ENCODE measurements at places on chromosomes 16 and 17. TPM values are rescaled to one million over a fixed set of nuclear protein-coding genes. Genes with fewer than 3 reads are reported as not detected.

Gene TBC1D3I
- total RNA-seq, result 0.19 TPM

Gene ZNF771
- 6.3 TPM for total RNA-seq

Gene KRTAP4-9
- total RNA-seq, result not detected

GRCh38 chr16:46748775-46749705, 896 bp upstream of the MYLK3 start:
- peak; percentile 64 for DNase-seq

DNA sequence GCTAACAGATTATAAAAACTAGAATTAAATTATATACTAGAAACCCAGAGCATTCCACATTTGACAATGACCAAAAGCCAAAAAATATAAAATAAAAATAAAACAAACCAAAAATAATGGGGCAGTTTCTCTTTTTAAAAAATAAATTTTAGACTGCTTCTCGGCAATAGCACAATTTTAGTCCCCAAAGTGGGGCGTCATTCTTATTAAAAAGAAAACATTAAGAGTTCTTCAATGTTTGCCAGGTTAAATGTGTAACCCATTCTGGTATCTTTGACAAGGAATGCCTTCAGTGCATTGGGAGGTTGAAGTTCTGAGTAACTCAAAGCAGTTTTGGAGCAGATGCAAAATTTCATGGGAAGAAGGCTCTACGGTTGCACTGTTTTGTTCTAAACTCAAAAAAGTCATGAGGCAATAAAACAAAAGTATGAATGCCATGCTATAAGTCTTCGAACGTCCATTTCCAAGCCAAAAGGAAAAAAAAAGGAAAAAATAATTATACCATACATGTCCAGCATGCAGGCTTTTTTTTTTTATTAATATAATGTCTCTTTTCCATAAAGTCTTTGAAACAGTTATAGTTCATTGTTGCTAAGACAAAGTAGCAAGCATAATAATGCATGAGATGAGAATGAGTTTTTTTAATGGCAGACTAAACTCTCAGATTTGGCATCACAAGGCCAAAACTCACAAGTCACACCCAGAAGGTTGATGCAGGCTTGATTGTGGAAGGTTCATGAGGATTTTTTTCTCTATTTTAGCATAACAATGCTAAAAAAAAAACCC, 3.1 kb downstream of the MAF start:
- DNase-seq, result no peak

DNA sequence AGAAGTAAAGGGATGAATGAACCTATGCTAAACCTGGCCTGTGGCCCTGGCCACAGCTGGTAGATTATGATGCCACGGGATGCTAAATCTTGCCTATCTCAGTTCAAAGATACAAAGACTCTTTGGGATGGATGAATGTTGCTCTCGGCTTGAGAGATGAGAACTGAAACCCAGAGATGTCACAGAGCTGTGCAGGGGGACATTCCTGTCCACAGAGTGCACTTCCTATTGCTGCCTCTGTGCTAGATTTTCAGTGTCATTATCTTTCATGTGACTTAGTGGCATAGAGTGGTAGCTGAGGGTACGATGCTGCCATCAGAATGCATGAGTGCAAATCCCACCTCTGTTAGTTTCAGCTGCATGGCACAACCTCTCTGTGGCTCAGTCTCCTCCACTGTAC, 2.3 kb upstream of the MT1M start:
- no peak for DNase-seq

DNA sequence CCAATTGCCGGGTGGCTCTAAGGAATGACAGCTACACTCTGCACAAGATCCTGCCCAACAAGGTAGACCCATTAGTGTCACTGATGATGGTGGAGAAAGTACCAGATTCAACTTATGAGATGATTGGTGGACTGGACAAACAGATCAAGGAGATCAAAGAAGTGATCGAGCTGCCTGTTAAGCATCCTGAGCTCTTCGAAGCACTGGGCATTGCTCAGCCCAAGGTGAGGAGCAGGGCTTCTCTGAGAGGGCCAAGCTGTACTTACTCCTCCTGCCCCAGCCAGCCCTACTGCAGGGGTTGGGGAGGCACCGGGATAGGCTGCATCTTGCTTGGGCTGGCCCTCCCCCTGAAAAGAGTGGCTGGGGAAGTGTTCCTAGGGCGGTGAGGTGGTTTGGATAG, 2.8 kb upstream of the FTSJ3 start:
- no peak for DNase-seq

GRCh38 chr16:55042556-55043432, 112.1 kb downstream of the IRX5 start:
- DNase-seq, result peak; percentile 64

- no peak for DNase-seq
Measured at GRCh38 chr16:83456934-83457333, 350.8 kb upstream of the HSBP1 start.

DNA sequence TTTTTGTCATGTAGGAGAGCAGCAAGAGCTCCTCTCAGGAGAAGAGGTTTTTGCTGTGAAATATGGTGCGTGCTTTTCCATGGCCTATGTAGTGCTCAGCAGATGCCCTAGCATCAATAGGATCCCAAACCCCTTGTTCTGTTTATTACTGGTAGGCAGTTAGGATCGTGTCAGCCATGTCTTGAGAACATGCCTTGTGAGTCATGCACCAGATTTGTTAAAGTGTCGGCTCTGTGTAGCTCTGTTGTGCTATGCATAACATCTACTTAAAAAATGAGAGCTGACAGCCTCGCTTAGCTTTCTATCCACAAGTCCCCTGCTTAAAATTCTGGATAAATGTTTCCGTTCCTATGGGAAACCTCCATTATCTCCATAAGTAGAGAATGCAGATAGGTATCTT, 4.4 kb upstream of the EIF4A3 start:
- no peak for DNase-seq

Data from mesenteric fat pad (tissue), 1 donor.